ENCODE measurements at places on chromosomes 5 and 9.

GRCh38 chr9:114898741-114899140, 31.6 kb downstream of the TNFSF8 start:
- peak; percentile 73 for DNase-seq

DNA sequence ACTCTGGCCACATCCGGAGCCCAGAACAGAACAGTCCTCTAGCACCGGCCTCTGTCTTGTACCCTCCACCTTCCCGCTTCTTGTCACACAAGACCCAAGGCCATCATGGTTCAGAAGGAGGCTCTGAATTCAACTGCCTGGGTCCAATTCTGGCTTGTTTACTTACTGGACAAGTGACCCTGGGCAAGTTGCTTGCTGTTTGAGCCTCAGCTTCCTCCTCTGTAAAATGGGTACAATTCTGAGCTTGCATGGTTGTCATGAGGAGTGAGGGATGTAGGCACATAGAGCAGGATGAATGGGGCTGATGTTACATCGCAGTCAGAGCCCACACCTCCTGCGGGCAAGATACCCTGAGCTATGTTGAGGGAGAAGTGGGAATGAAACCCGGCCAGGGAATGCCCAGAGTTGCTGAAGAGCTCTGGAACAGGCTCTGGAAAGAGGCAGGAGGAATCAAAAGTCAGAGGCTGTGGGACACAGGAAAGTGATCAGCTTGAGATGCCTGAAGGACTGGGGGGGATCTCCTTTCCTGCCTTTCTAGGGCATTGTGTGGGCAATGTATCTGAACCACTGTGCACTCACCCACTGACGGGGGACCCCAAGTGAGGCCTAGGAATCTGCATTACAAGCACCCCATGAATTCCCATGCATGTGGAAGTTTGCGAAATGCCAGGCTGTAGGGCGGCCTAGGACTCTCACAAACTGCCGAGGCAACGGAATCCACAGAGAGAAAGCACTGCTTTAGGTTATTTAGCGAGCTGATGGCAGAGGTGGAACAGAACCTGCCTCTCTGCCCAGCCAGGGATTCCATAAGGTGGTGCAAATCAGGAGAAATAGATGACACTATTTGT, 29.4 kb upstream of the IL17B start:
- no peak for DNase-seq

DNA sequence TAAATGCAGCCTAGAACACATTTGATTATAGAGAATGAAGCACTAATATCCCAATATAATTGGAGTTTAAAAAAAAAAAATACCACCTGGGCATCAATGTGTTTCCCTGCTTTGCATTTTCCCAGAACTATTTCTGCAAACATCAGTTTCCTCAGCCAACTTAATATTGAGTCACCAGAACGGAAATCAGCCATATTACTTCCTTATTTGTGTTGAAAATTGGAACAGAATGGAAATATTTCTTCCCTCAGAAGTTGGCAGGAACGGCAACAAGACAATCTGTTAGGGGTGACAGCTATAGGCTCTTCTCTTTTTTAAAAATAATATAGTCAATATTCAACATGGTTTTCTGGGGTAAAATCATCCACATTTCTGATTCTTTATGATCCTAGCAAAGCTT, 4.0 kb downstream of the MFAP3 start:
- no peak for DNase-seq

DNA sequence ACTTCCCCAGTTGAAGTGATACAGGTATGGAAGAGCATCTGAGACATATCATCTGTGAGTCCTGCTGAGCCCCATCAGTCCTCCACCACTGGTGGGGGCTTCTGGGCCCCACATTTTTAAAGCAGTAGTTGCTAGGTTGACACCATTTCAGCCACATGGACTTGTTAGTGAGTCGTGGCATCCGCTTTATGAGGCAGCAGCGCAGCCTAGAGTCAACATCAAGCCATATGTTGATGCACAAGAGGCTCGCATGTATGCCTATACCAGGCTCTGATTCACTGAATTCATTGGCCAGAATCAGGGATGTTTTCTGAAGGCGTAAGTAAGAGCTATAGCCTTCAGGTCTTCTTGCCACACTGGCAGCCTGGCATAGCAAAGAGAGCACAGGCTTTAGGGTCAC, 26.8 kb downstream of the ZNF346 start:
- DNase-seq: no peak

DNA sequence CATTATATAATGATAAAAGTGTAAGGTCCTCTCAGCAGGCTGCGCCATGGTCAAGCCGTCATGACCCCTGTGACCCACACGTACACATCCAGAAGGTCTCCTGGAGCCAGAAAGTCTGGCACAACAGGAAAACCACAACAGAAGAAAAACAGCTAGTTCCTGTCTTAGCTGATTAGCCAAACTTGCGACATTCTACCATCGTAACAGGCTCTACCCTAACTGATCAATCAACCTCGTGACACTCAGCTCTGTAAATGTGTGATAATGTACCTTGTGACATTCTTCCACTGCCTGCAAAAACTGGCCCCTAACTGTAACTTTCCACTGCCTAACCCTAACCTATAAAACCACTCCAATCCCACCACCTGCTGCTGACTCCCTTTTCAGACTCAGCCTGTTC, 316.4 kb upstream of the TUSC1 start:
- no peak for DNase-seq

DNA sequence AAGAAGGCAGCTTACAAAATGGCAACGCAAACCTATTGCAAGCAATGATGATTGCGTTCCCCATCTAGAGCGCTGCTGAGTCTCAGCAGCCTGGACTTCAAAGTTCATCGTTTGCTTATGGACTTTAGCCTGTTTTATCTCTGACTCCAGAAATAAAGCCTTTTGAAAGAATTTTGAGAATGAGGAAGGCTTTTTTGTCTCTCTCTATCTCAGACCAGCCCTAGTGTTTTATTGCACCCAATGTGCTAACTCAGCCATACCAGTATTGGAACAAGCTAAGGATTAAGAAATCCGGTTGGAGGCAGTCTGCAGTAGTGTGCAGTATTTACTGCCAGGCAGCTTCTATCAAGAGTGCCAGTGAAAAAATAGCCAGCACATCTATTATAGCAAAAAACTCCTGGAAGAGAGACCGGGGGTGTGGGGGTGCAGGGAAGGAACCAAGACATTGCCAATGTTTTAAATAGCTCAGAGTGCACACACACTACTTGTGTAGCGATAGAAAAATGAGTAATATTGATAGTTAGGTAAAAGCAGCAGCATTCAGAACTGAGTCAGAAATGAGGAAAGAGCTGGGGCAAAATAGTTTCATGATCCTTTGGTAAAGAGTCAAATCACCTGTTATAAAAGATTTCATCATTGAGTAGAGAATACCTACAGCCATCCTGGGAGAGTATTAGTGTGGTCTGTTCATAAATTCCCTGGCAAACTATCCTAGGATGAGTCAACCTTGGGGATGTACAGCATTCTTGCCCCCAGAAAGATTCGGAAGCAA, 219.0 kb downstream of the ZNF608 start:
- peak; percentile 70 for DNase-seq

GRCh38 chr5:54769746-54770145, 215.6 kb downstream of the ESM1 start:
- DNase-seq: no peak

- DNase-seq: no peak
These were observed 1467.1 kb downstream of the FOXD4L5 start for GRCh38 chr9:63817622-63818518.

GRCh38 chr5:130251931-130252330, 347.7 kb downstream of the CHSY3 start:
- DNase-seq: no peak

DNA sequence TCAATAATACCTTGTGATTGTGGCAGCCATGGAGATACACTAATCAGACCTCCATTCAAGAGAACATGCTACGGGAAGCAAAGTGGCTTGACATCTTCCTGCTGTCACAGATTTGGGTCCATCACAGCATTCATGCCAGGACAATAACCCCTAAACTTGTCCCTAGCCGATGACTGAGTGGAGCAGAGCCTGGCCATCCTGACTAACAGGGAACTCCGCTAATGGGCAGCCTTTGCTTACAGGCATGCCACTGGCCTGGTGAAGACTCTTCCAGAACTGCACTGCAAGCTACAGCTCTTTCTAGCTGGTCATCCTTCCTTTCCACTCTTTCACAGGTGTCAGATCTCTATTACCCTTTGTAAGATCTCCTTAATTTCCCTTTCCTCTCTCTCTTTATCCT, 16.0 kb downstream of the FAM174A start:
- no peak for DNase-seq

- no peak for DNase-seq
These were observed 265.3 kb downstream of the KCTD16 start for GRCh38 chr5:144436007-144436406.

- peak; percentile 92 for DNase-seq
These were observed 65.0 kb upstream of the ANGPTL2 start for GRCh38 chr9:127187231-127187956.

DNA sequence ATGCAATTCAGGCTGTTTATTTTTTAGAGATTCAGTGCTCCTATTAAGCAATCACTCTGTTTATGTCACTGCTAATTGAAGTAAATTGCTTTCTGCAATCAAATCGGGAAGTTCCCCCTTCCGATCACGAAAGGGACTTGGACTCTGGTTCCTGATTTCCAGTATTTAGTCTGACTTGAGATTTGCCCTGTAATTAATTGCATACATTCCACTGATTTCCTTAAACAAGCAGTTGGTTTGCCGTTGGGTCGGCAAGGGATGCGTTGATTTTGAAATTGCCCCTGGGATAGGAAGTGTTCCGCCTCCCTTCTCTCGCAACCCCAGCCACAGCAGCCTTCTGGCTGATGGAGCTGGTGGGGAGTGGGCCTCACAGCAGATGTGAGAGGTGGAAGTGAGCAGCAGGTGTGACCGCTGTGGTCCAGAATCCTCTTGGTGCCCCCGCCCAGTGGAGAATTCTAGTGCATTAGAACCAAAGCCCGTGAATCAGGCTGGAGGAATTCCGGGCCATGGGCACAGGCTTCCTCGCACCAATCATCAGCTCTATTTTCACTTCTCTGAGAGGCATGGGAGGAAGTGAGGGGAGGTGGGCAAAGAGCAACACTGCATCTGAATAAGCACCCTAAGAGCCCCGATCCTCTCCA, 102.5 kb downstream of the SPRY4 start:
- DNase-seq: no peak

- no peak for DNase-seq
These were observed 15.3 kb downstream of the PPARGC1B start for GRCh38 chr5:149745212-149745942.

DNA sequence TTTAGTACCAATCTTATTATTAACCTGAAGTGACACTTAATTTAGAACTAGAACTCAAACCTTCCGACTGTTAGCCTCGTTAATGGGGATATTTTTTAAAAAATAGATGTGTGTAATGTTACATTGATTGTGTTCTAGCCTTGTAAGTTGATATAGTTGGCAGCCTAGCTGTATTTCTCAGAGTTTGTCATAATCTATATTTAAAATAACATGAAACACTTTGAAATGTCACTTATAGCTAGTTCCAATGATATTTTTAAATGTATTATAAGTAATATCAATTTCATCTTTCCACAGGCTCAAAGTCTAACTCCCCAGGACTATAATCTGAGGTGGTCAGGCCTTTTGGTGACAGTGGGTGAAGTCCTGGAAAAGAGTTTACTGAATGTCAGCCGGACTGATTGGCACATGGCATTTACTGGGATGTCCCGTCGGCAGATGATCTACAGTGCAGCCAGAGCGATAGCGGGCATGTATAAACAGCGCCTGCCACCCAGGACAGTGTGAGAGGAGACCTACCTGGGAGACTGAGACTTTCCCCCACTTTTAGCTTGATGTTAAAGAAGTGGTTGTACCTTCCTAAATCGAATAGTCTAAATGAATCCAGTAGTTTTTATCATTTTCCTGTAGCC, 34.1 kb downstream of the PRRC1 start:
- no peak for DNase-seq

DNA sequence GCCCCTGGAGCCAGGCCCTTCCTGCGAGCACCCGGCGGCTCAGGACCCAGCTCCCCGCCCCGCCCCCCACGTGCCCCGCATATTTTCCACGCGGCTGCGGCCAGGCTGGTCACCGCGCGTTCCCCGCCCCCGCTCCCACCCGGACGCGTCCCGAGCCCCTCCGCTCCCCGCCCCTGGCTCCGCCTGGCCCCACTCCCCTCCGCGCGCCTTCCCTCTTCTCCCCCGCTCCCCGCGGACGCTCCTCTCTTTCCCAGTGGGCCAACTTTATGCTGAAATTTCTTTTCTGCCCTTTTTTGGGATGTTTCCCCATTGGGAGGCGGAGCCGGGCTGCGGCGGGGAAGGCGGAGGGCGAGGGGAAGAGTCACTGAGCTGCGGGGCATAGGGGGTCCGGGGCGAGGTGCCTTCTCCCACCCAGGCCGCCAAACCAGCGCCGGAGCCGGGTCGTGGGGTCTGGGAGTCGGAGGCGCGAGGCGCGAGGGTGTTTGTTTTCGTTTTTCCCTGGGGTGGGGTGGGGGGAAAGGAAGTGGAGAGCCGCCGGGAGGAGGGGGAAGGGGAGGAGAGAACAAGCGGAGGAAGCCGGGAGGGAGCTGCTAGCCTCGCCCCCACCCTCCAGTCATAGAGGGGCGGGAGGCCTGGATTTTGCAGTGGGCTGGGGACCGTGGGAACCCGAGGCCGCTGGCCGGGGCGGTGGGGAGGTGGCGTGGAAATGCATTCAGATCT, 1.0 kb upstream of the TPM2 start:
- peak; percentile 56 for DNase-seq

- DNase-seq: no peak
These were observed 90.8 kb downstream of the PCDH1 start for GRCh38 chr5:141787376-141787775.

GRCh38 chr9:132114102-132114707, 34.5 kb upstream of the MED27 start:
- no peak for DNase-seq

DNA sequence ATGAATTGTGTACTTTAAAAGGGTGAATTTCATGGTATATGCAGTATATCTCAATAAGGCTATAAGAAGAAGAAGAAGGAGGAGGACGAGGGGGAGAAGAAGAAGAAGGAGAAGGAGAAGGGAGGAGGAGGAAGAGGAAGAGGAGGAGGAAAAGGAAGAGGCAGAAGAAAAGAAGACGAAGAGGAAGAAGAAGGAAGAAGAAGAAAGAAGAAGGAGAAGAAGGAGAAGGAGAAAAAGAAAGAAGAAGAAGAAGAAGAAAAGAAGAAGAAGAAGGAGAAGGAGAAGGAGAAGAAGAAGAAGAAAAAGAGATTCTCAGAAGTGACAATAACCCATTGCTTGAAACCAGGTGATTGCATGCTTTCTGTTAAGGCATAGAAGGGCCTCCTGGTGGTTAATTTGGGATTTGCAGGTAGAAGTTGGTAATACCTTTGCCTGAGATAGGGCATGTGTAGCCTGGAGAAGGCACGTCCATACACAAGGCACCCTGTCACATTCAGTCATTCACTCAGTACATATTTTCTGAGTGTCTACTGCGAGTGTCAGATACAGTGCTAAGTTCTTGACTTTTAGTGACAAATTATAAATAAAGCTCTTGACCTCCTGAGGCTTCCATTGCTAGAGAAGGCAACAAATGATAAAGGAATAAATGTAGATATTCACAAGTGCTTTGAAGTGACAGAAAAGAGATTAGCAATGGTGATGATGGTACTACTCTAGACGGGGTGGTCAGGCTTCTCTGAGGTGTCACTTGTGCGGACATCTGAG, 231.3 kb downstream of the NPR3 start:
- DNase-seq: no peak

GRCh38 chr9:129460323-129461261, 160.3 kb downstream of the C9orf50 start:
- peak; percentile 93 for DNase-seq

All from ascending aorta (tissue), 2 donors.